ENCODE measurements at places on chromosomes 6 and 20. TPM values are rescaled to one million over a fixed set of nuclear protein-coding genes. Genes with fewer than 3 reads are reported as not detected.

Gene CCN5
- total RNA-seq: not detected

DNA sequence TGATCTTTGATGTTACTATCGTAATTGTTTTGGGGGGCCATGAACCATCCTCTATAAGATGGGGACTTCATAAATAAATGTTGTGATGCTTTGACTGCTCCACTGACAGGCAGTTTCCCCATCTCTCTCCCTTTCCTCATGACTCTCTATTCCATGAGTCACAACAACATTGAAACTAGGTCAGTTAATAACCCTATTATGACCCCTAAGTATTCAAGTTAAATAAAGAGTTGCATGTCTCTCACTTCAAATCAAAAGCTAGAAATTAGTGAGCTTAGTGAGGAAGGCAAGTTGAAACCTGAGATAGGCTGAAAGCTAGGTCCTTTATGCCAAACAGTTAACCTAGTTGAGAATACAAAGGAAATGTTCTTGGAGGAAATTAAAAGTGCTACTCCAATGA is 491.0 kb downstream of the HAO1 start:
- H3K4me3 ChIP-seq: no peak overlapping the region
- no peaks in the 10 kb centered on the region for H3K36me3 ChIP-seq
- H3K27ac ChIP-seq: no peak overlapping the region
- no peaks in the 10 kb centered on the region for H3K27me3 ChIP-seq
- no peak for DNase-seq

- DNase-seq: no peak
- no peaks in the 10 kb centered on the region for H3K27me3 ChIP-seq
- H3K27ac ChIP-seq: no peak overlapping the region
- H3K4me3 ChIP-seq: no peak overlapping the region
These were observed 47.5 kb downstream of the OSTM1 start for GRCh38 chr6:108027056-108027455.

DNA sequence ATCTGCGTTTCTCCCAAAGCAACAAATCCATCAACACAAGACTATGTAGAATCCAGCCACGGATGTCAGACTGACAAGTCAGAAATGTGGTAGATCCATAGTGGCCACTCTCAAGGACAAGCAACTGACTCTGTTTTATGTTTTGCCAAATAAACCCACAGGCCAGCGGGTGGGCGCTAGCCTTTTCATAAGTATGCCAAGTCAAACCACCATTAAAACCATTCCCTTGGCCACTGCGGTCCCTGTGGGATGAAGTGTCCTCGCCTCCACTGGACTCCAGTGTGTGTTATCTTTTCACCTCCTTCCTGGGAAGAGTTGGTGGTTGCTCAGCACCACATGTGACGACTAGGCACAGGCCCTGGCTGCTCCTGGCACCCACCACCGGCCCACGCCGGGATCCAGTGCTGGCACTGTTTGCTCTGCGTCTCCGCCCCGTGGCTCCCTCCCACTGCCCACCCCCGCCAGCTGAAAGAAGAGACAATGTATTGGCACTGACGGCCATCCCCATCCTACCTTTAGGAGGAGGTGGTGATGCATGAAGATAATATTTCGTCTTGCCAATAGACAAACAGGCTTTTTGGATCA is 103.4 kb downstream of the FOXC1 start:
- H3K4me1 ChIP-seq: no peaks in the 10 kb centered on the region
- H3K4me3 ChIP-seq: no peak overlapping the region
- no peaks in the 10 kb centered on the region for H3K27me3 ChIP-seq

DNA sequence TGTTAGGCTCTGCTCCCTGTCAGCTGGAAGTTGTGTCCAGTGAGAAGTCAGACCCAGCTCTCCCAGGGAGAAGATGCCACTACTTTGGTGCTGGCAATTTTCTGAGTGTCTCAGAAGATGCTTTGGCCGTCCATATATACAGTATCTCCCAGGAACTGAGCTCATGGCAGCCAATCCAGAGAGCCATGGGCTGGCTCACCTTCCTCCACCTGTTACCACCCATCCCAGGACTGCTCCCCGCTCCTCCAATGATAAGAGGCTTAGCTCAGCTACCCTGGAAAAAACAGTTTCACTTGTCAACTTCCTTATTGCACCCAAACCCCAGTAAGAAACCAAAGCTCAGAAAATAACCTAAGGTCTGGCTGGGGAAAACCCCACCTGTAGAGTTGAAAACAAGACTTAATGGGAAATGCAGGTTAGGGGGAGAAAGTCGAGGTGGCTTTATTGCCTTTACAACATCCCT is at the start of gene BNIP5:
Gene BNIP5, minus strand, starts transcription at position 110 of the 463 bp plus-strand sequence. CDS start 6,198 bp downstream, outside the sequence.
- no peak for DNase-seq
- H3K27ac ChIP-seq: no peak within 1 kb of the TSS
- no peak within 1 kb of the TSS for H3K4me3 ChIP-seq
- no peaks in the 10 kb centered on the region for H3K27me3 ChIP-seq
- peaks cover 21% of the 10 kb centered on the region for H3K4me1 ChIP-seq

Gene CGA
- total RNA-seq: not detected

- H3K27me3 ChIP-seq: no peaks in the 10 kb centered on the region
- no peak overlapping the region for H3K4me3 ChIP-seq
- no peaks in the 10 kb centered on the region for H3K36me3 ChIP-seq
- H3K4me1 ChIP-seq: peaks cover 43% of the 10 kb centered on the region
These were observed 65.1 kb upstream of the STX16 start for GRCh38 chr20:58585753-58586540.

DNA sequence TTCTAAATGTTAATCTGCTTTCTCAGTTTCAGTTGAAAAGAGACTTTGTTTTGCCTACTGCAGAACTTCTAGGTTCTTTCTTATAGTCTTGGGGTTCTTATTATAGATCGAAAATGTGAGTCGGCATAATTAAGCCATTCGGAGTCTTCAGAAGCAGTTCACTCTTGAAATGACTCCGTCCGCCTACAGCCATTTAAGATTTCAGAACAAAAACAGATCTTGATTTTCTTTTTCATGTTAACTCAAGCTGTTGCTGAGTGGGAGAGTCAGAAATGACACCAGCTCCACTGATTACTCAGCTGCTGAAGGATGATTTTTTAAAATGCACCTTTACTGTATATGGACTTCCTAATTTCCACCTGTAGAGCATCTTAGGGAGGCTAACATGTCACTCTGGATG is 15.9 kb downstream of the PRDM1 start:
- no peak overlapping the region for H3K27ac ChIP-seq
- peaks cover 24% of the 10 kb centered on the region for H3K4me1 ChIP-seq
- no peaks in the 10 kb centered on the region for H3K27me3 ChIP-seq
- H3K36me3 ChIP-seq: no peaks in the 10 kb centered on the region

DNA sequence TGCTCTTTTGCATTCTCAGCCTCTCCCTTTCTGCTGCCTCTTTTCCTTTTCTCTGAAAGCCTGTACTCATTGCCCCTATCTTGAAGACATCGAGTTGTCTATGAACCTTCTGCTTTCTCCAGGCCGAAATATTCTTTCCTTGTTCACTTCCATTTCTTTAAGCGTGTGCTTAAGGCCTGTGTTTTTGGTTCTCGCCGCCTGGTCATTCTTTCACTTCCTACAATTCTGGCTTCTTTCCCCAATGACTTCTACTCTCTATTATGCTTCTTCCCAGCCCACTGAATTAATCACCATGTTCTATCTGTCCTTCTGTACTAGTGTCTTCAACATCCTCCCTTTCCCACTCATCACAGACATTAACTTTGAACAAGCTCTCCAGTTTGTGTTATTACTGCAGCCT is 69.6 kb downstream of the C6orf52 start:
- no peaks in the 10 kb centered on the region for H3K4me1 ChIP-seq
- H3K4me3 ChIP-seq: no peak overlapping the region
- peaks cover 22% of the 10 kb centered on the region for H3K36me3 ChIP-seq
- no peaks in the 10 kb centered on the region for H3K27me3 ChIP-seq

DNA sequence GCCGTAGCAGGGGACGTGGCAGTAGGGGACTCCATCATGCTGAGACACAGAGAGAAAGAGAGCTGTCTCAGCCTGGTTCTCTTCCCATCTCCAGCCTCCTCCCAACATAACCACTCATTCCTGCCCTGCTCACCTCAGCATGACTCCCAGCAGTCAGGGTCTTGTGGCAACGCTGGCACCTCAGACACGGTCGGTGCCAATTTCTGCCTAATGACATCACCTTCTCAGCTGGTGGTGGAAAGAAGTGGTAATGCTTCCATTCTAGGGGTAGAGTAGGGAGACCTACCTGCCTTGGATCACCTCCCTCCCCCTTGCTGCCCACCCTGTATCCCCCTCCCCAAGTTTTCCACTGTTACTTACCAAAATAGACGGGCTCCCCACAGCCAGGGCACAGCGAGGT is 2.5 kb downstream of the CRIP3 start:
- no peaks in the 10 kb centered on the region for H3K36me3 ChIP-seq
- H3K4me1 ChIP-seq: peaks cover 30% of the 10 kb centered on the region
- no peak overlapping the region for H3K4me3 ChIP-seq
- no peaks in the 10 kb centered on the region for H3K27me3 ChIP-seq
- peak; percentile 28 for DNase-seq

- no peak overlapping the region for H3K27ac ChIP-seq
- no peaks in the 10 kb centered on the region for H3K36me3 ChIP-seq
- no peak for DNase-seq
These were observed 7.4 kb downstream of the PPP1R16B start for GRCh38 chr20:38812709-38813573.

Gene SGK1
- 5.2 TPM for total RNA-seq

Gene CUTA
- total RNA-seq: 223 TPM

GRCh38 chr6:138979365-138979764 is 8.7 kb downstream of the REPS1 start:
- DNase-seq: no peak
- H3K36me3 ChIP-seq: no peaks in the 10 kb centered on the region
- H3K4me1 ChIP-seq: peaks cover 41% of the 10 kb centered on the region
- no peaks in the 10 kb centered on the region for H3K27me3 ChIP-seq
- H3K27ac ChIP-seq: no peak overlapping the region

- DNase-seq: peak; percentile 77
- H3K4me1 ChIP-seq: peaks cover 20% of the 10 kb centered on the region
These were observed 771 bp downstream of the ARFRP1 start for GRCh38 chr20:63706852-63707557.

Gene COL9A1
- total RNA-seq: not detected

Gene HUS1B
- 2.2 TPM for total RNA-seq

DNA sequence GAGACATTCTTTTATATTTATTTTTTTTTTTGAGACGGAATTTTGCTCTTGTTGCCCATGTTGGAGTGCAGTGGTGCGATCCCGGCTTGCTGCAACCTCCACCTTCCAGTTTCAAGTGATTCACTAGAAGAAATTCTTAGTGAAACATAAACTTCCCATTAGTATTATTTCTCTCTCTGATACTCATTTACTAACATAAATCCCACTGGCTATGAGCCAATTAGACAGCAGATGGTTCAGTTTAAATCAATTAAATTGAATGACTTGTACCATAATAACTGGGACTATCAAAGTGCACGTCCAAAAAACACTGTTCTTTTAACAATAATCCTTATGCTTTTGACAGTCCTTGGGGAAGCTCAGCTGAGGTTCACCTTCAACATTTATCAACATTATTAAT is 111.2 kb upstream of the PTCHD4 start:
- no peak for DNase-seq
- no peak overlapping the region for H3K4me3 ChIP-seq
- H3K36me3 ChIP-seq: no peaks in the 10 kb centered on the region
- no peaks in the 10 kb centered on the region for H3K4me1 ChIP-seq
- no peaks in the 10 kb centered on the region for H3K27me3 ChIP-seq

GRCh38 chr6:88814909-88815308 is 148.5 kb downstream of the RNGTT start:
- DNase-seq: no peak
- H3K36me3 ChIP-seq: no peaks in the 10 kb centered on the region
- no peaks in the 10 kb centered on the region for H3K4me1 ChIP-seq
- H3K27me3 ChIP-seq: no peaks in the 10 kb centered on the region
- H3K4me3 ChIP-seq: no peak overlapping the region
- no peak overlapping the region for H3K27ac ChIP-seq

Gene GGTLC1
- not detected for total RNA-seq

Gene TINAG
- total RNA-seq: not detected

DNA sequence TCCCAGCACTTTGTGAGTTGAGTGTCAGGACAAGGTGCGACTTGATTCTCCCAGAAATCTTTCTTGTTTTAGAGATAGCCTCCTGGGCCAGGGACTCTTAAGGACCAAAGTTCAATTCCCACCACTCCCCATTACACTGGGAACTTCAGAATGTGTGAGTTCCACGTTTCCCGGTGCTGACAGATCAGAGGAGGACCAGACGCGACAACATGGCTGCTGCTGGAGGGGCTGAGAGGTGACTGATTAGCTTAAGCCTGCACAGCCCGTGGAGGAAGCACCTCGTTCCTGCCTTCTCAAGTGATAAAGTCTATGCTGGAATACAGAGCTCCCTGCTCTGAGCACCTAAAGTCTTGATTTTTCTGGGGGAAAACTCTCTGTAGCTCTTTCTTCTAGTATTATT is 175.2 kb upstream of the FERMT1 start:
- no peaks in the 10 kb centered on the region for H3K4me1 ChIP-seq
- no peak overlapping the region for H3K4me3 ChIP-seq
- no peak for DNase-seq
- no peaks in the 10 kb centered on the region for H3K36me3 ChIP-seq
- no peak overlapping the region for H3K27ac ChIP-seq

- H3K27me3 ChIP-seq: no peaks in the 10 kb centered on the region
- H3K4me3 ChIP-seq: no peak overlapping the region
- no peak for DNase-seq
- no peaks in the 10 kb centered on the region for H3K4me1 ChIP-seq
- H3K27ac ChIP-seq: no peak overlapping the region
These were observed 698.2 kb downstream of the COL12A1 start for GRCh38 chr6:74507649-74508048.

DNA sequence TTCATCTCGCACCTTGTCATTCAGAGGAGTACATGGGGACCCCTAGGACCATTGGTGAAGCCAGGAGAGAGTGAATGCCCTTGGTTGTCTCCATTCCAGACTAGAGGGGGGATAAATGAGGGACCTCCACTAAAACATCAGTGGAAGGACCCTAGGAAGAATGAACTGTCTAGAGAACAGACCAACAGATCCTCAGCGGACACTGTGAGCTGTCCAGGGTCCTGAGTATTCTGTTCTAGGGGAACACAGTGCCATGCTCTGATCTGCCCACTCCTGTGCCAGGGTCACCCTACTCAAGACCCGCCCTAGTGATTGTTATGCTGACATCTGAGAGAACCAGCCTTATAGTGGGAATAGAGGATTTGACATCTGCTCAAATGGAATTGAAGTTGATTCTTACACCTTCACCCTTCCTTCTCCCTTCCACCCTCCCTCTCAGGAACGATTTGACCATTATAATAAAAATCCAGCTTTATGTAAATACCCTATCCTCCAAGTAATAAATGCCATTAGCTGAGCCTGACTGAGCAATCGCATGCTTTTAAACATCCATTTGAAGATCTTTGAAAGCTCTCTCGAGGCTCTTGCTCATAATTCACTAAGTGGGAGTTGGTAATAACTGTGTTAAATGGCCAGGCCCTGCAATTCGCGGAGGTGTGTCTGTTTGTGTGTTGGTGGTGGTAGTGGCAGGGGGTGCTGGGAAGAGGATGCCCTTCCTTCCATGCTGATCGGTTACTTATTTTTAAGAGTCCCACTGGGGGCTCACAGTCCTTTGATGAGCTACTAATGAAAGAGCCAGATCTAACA is 43.6 kb upstream of the SLC32A1 start:
- no peaks in the 10 kb centered on the region for H3K27me3 ChIP-seq
- DNase-seq: peak; percentile 72
- no peaks in the 10 kb centered on the region for H3K36me3 ChIP-seq
- no peak overlapping the region for H3K4me3 ChIP-seq
- H3K27ac ChIP-seq: no peak overlapping the region
